ENCODE measurements at places on chromosomes 12 and 14. TPM values are rescaled to one million over a fixed set of nuclear protein-coding genes. Genes with fewer than 3 reads are reported as not detected.

Gene CISTR
- not detected for total RNA-seq

DNA sequence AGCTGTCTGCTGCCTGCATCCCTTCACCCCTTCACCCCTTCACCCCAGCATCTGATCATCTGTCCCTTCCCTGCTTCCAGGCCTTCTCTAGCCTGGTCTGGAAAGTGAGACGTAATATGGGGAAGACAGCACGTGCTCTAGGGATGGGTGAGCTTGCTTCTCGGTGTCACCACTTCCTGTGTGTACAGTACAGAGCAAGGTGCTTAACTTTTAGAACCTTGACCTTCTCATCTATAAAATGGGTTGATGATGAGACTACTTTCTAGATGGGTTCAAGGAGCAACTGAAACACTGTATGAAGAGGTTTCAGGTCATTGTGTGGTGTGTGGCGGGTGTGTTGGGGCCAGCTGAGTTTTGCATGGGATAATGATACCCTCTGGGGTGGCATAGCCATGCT is 140.5 kb downstream of the TSPAN9 start:
- DNase-seq, result no peak
- H3K27me3 ChIP-seq, result no peaks in the 10 kb centered on the region

DNA sequence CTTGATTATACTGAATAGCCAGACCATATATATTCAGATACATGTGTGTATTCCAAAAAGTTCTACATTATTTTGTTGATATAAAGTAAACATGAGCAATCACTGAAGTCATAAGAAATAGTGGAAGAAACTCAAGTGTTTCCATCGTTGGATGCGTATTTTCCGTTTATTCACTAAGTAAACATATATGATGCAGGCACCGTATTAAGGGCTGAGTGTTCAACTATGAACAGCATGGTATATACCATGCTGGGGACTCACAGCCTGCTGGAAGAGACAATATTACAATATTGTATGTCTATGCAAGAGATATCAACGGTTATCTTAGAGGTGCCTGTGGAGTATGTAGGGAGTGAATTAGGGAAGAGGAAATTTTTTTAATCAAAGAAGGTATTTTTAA is 1.2 kb downstream of the PYROXD1 start:
- peaks cover 11% of the 10 kb centered on the region for H3K36me3 ChIP-seq
- H3K4me1 ChIP-seq, result peaks cover 42% of the 10 kb centered on the region
- H3K27me3 ChIP-seq, result no peaks in the 10 kb centered on the region

- no peaks in the 10 kb centered on the region for H3K4me1 ChIP-seq
- H3K27ac ChIP-seq, result no peak overlapping the region
- no peak overlapping the region for H3K4me3 ChIP-seq
- no peak for DNase-seq
Observed at GRCh38 chr12:44654646-44655639, 221.2 kb downstream of the NELL2 start.

GRCh38 chr12:11412731-11413130 is 17.4 kb upstream of the PRB2 start:
- H3K4me1 ChIP-seq, result no peaks in the 10 kb centered on the region
- H3K36me3 ChIP-seq, result no peaks in the 10 kb centered on the region
- H3K27ac ChIP-seq, result no peak overlapping the region
- H3K27me3 ChIP-seq, result no peaks in the 10 kb centered on the region
- no peak overlapping the region for H3K4me3 ChIP-seq

Gene CS
- total RNA-seq, result 286 TPM

GRCh38 chr12:70920251-70920851 is at the start of gene PTPRR:
TSS of gene PTPRR (minus strand) at chr12:70920738. CDS start at chr12:70920390, 348 bp downstream.
- H3K36me3 ChIP-seq, result no peaks in the 10 kb centered on the region
- no peak within 1 kb of the TSS for H3K27ac ChIP-seq
- no peaks in the 10 kb centered on the region for H3K4me1 ChIP-seq
- no peak within 1 kb of the TSS for H3K4me3 ChIP-seq
- no peak for DNase-seq

DNA sequence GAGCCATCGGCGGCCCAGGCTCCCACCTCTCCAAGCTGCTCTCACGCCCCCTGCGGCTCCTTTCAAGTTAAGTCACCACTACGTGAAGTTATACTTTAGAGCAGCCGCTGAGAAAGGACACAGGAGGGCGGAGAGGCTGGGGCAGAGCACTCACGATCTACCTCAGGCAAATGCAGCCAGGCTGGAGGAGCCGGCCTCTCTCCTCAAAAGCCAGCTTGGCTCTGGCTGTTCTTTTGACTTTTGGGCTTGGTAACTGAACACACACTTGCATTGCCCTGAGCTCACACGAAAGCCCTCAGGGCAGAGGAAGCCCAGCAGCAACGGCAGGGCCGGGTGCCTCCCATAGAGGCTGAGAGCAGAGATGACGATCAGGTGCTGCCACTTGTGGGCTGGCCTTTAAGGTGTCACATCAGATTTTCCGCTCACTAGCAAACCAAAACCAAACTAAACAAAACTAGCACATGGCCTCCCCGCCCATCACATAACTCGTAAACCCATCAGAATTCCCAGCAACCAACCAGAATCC is 75.2 kb downstream of the PITPNM2 start:
- peak; percentile 51 for DNase-seq
- H3K36me3 ChIP-seq, result no peaks in the 10 kb centered on the region
- peaks cover 62% of the 10 kb centered on the region for H3K4me1 ChIP-seq
- H3K27me3 ChIP-seq, result no peaks in the 10 kb centered on the region
- peak overlapping the region; percentile 46 for H3K4me3 ChIP-seq
- peak overlapping the region; percentile 29 for H3K27ac ChIP-seq

GRCh38 chr14:67524634-67524963 is 8.5 kb upstream of the PLEKHH1 start:
- H3K36me3 ChIP-seq, result no peaks in the 10 kb centered on the region
- no peaks in the 10 kb centered on the region for H3K4me1 ChIP-seq
- H3K4me3 ChIP-seq, result no peak overlapping the region
- no peak overlapping the region for H3K27ac ChIP-seq
- no peak for DNase-seq

GRCh38 chr12:46959502-46959901 is 119.9 kb upstream of the PCED1B start:
- no peak overlapping the region for H3K27ac ChIP-seq
- no peak overlapping the region for H3K4me3 ChIP-seq
- no peaks in the 10 kb centered on the region for H3K36me3 ChIP-seq
- H3K4me1 ChIP-seq, result no peaks in the 10 kb centered on the region
- no peaks in the 10 kb centered on the region for H3K27me3 ChIP-seq
- no peak for DNase-seq

DNA sequence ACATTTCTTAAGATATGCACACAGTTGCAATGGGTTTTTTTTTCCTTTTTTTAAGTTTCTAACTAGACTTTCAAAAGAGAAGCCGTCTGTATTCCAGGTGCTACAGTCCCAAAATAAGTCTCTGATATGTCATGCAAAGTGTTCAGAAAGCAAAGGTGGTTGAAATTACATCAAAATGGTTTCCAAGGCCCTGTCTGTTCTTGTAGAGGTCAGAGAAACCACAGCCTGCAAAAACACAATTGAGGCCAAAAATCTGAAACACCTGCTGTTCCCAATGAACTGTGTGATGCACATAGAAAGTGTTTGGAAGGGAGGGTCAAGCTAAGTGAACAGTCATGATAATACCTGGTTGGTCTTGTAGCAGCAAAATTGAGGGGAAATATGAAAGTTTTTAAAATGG is 91.0 kb downstream of the VRK1 start:
- no peak overlapping the region for H3K27ac ChIP-seq
- no peaks in the 10 kb centered on the region for H3K4me1 ChIP-seq
- H3K36me3 ChIP-seq, result no peaks in the 10 kb centered on the region
- no peak overlapping the region for H3K4me3 ChIP-seq

- no peak overlapping the region for H3K27ac ChIP-seq
- peaks cover 21% of the 10 kb centered on the region for H3K36me3 ChIP-seq
- H3K27me3 ChIP-seq, result no peaks in the 10 kb centered on the region
- H3K4me1 ChIP-seq, result no peaks in the 10 kb centered on the region
Observed at GRCh38 chr12:39574785-39575497, 44.7 kb downstream of the ABCD2 start.

GRCh38 chr12:16482726-16483125 is 123.2 kb downstream of the LMO3 start:
- H3K4me1 ChIP-seq, result no peaks in the 10 kb centered on the region
- H3K4me3 ChIP-seq, result no peak overlapping the region
- H3K36me3 ChIP-seq, result no peaks in the 10 kb centered on the region

DNA sequence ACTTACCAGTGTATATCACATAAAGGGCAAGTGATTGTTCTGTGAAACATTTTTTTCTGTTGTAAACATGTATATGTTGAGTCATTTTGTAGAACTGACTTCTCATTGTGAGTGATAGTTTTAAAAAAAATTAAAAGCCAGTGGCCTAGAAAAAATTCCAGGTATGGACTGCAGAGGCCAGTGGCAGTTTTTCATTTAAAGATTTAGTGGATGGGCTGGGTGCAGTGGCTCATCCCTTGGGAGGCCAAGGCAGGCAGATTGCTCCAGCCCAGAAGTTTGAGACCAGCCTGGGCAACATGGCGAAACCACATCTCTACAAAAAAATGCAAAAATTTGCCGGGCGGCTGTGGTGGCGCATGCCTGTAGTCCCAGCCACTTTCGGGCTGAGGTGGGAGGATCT is 84.7 kb upstream of the MDM1 start:
- H3K27me3 ChIP-seq, result no peaks in the 10 kb centered on the region
- H3K27ac ChIP-seq, result no peak overlapping the region
- DNase-seq, result no peak
- H3K36me3 ChIP-seq, result no peaks in the 10 kb centered on the region
- H3K4me1 ChIP-seq, result peaks cover 1% of the 10 kb centered on the region

Gene MAX
- 127 TPM for total RNA-seq

DNA sequence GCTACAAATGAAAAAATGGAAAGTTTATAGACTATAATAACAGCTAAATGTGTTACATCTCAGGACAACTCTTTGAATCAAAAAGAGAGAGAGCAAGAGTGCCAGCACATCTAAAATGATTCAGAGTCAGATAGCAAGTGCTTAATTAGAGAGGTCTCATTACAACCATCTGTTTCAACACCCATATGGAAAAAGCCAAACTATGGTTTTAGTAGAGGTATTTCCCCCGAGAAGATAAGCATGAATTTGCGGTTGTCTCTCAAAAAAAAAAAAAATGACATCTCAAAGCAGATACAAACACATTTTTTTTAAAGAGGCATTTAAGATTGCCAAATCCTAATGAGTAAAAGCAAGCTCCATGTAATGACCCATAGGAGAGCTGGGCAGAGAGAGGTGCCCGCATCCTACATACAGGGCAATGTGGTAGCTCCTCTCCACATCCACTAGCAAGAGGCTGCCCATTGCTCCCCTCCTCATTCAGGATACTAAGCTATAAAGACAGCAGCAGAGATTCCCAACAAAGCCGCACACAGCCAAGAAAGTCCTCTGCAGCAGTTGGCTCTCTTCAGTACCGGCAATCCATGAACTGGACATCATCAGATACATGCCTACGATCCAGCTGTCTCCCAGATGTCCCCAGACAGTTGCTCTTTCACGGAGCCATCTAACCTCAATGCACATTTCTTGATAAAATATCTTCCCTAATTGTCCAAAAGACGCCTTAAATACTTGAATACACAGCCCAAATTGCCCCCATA is 100.4 kb downstream of the EFCAB11 start:
- no peaks in the 10 kb centered on the region for H3K4me1 ChIP-seq
- DNase-seq, result no peak
- no peaks in the 10 kb centered on the region for H3K27me3 ChIP-seq
- H3K4me3 ChIP-seq, result no peak overlapping the region
- H3K36me3 ChIP-seq, result no peaks in the 10 kb centered on the region

DNA sequence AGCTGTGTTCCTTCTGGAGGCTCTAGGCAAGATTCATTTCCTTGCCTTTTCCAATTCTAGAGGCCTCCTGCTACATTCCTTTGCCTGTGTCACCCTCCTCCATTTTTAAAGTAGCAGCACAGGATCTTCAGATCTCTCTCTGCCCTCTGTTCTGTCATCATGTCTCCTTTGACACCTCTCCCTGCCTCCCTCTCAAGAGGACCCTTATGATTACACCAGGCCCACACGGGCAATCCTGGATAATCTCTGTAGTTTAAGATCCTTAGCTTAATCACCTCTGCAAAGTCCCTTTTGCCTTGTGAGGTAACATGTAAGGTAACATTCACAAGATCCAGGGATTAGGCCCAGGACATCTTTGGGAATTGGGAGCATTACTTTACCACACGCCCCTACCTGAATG is 155.2 kb downstream of the SYNE2 start:
- no peak overlapping the region for H3K27ac ChIP-seq
- H3K4me3 ChIP-seq, result no peak overlapping the region
- H3K36me3 ChIP-seq, result peaks cover 18% of the 10 kb centered on the region
- H3K27me3 ChIP-seq, result no peaks in the 10 kb centered on the region
- DNase-seq, result no peak

- no peaks in the 10 kb centered on the region for H3K27me3 ChIP-seq
- H3K27ac ChIP-seq, result no peak overlapping the region
- no peaks in the 10 kb centered on the region for H3K4me1 ChIP-seq
- DNase-seq, result no peak
Observed at GRCh38 chr14:86933958-86934595, 1058.9 kb downstream of the GALC start.

GRCh38 chr14:88264116-88264515 is 59.0 kb downstream of the KCNK10 start:
- H3K4me1 ChIP-seq, result no peaks in the 10 kb centered on the region
- no peak overlapping the region for H3K4me3 ChIP-seq
- H3K27ac ChIP-seq, result no peak overlapping the region

DNA sequence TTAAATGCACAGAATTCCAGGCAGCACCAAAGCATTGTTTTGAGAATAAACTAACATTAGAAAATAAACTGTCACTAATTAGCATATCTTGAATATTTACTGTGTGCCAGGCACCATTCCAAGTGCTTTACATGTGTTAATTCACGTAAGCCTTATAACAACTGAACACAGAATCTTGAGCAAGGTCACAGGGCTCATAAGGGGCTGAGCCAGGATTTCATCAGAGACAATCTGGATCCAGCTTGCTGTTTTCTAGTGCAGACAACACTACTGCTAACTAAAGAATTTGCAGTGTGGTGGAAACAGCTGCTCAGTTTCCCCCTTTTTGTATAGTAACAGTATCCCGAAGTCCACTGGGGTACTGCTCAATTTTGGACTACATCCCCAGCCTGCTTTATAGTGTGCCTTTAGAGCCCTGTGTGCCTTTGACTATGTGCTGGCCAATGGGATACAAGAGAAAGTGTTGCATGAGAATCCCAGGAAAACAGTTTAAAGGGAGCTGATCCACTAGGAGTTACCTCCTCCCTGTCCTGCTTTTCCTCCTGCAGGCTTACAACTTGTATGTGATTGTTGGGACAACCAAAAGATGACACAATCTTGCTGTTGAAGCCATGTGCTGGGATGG is 36.0 kb upstream of the RMST start:
- no peaks in the 10 kb centered on the region for H3K27me3 ChIP-seq
- no peak for DNase-seq
- H3K4me3 ChIP-seq, result no peak overlapping the region
- H3K36me3 ChIP-seq, result no peaks in the 10 kb centered on the region
- no peak overlapping the region for H3K27ac ChIP-seq
- H3K4me1 ChIP-seq, result no peaks in the 10 kb centered on the region

Measured in CD8-positive, alpha-beta memory T cell (primary cell).